Stimulated activated CD4-positive, alpha-beta T cell treated with anti-CD3 and anti-CD28 coated beads, Interleukin-4, amount 100 ng/mL, for 48 hours (primary cell): ENCODE measurements at places on chromosomes 4 and X.

DNA sequence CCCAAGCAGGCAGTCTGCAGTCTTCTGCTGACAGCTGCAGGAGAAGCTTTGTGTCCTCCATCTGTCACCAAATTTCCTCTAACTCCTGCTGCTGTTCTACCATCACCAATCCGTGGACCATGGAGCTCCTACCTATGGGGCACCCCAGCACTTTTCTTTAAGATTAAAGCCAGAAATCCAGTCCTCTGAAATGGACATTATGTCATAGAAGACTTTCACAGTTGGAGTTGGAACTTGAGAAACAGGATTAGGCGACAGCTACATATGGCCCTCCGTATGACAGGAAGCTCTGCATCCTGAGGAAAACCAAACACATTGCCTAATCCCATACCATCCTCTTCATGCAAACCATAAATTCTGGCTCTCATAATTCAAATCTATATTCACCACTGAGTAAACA, 470.6 kb upstream of the GALNTL6 start:
- DNase-seq: no peak

DNA sequence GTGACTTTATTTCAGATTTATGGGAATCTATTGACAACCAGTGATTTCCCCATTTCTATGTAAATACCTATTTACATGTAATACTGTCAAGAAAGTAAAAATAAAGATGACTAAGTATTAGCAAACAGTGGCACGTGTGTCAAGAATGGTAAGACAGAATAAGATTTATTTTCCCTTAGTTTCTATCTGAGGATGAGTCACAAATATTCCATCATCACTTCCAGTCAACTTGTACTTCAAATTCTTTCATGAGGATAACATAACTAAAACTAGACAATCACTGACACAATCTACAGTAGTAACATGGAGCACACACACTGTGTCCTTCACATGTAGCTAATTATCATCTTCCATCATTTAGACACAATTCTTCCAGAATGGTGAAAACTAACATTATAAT, 625.3 kb upstream of the PCDH7 start:
- no peak for DNase-seq

GRCh38 chr4:3358656-3359055, 65.8 kb downstream of the RGS12 start:
- DNase-seq: no peak

- DNase-seq: no peak
Measured at GRCh38 chr4:102411408-102411807, 66.1 kb upstream of the SLC39A8 start.

- no peak for DNase-seq
Measured at GRCh38 chr4:185958094-185958747, 110.7 kb upstream of the TLR3 start.

GRCh38 chr4:5755161-5755560, 44.2 kb downstream of the EVC start:
- no peak for DNase-seq

GRCh38 chr4:104901438-104901837, 245.2 kb upstream of the TET2 start:
- no peak for DNase-seq
